ENCODE measurements at places on chromosomes 13 and 19.

DNA sequence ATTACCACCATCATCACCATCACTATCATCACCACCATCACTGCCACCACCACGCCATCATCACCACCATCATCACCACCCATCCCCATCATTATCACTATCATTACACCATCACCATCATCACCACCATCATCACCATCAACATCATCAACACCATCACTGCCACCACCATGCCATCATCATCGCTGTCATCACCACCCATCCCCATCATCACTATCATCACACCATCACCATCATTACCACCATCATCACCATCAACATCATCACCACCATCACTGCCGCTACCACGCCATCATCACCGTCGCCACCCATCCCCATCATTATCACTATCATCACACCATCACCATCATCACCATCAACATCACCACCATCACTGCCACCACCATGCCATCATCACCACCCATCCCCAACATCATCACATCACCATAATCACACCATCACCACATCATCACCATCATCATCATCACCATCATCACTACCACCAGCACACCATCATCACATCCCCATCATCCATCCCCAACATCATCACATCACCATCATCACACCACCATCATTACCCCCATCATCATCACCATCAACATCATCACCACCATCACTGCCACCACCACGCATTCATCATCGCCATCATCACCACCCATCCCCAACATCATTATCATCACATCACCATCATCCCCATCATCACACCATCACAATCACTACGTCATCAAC lies 61.7 kb downstream of the TUBGCP3 start:
- DNase-seq = no peak

DNA sequence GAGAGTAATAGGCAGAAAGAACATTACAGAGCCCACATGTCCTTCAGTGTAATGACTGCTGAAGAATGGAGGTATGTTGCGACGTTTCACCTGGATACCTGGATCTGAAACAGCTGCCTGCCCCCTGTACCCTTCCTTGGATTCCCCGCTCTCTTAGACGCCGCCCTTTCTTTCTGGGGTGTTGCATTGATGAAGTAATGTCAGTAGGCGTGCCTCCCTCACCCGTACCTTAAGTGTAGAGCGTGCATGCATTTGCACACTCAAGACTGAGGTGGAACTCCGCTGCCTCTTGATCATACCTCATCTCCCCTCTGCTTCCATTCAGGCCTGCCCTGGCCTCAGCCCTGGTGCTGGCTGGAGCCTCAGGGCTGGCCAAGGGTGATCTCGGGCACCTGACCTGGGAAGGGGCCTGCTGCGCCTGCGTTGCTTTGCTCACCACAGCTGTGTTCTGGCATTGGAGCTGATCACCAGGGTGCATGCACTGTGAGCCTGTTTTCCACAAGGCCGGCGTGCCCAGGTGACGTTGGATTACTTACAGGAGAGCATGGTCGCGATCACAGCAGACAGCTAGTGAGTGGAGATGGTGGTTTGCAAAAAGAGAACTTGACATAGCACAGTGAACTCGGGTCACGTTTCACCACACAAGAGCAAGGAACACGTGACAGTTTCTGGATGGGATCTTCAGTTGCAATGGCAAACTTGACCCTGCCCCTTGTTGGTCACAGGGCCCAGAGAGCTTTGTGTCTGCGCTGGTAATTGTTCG lies 99.0 kb downstream of the ARHGEF7 start:
- DNase-seq = no peak

DNA sequence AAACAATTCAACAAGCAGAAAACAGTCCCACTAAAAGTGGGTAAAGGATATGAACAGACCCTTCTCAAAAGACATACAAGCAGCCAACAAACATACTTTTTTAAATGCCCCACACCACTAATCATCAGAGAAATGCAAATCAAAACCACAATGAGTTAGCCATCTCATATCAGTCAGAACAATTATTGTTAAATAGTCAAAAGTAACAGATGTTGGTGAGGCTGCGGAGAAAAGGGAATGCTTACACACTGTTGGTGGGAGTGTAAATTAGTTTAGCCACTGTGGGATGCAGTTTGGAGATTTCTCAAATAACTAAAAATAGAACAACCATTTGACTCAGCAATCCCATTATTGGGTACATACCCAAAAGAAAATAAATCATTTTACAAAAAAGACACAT lies 8.7 kb downstream of the ZNF529 start:
- DNase-seq = no peak

GRCh38 chr13:92682832-92683517 lies 543.6 kb upstream of the GPC6 start:
- DNase-seq = no peak

DNA sequence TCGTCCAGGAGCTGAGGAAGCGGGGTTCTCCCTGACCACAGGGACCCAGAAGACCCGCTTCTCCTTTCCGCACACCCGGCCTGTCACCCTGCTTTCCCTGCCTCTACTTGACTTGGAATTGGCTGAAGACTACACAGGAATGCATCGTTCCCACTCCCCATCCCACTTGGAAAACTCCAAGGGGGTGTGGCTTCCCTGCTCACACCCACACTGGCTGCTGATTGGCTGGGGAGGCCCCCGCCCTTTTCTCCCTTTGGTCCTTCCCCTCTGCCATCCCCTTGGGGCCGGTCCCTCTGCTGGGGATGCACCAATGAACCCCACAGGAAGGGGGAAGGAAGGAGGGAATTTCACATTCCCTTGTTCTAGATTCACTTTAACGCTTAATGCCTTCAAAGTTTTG lies 18.9 kb downstream of the VASP start:
- peak; percentile 65 for DNase-seq

- no peak for DNase-seq
Measured at GRCh38 chr13:37270226-37271001, 164.9 kb upstream of the CSNK1A1L start.
